ENCODE measurements at places on chromosomes 3 and 15. TPM values are rescaled to one million over a fixed set of nuclear protein-coding genes. Genes with fewer than 3 reads are reported as not detected.

- DNase-seq: no peak
These were observed 98.4 kb upstream of the LRRFIP2 start for GRCh38 chr3:37272741-37273140.

- no peak for DNase-seq
These were observed 53.4 kb downstream of the UMPS start for GRCh38 chr3:124783696-124784095.

DNA sequence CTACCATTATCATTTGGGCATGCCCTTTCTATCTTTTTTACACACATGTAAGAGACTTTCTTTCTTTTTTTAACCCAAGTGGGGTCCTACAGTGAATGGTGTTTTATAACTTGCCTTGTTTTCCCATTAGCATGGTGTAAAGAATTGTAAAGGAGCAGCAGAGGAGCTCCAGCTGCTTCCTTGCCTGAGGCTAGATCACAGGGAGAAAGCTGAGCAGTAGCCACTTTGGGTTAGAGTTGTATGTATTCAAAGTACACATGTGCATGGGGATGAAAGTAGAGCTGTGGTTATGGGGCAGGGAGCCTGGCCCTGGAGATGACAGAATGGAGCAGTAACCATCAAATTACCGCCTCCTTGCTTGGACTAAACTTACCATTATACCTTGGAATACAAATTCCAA is 231.1 kb upstream of the PDZRN3 start:
- DNase-seq: no peak

CFAP20DC gene
- total RNA-seq: 0.22 TPM

MNS1 gene
- 1.0 TPM for total RNA-seq

- no peak for DNase-seq
These were observed 37.2 kb downstream of the AMOTL2 start for GRCh38 chr3:134337071-134337482.

GRCh38 chr3:11643201-11643603 is 513 bp downstream of the VGLL4 start:
- peak; percentile 62 for DNase-seq

DNA sequence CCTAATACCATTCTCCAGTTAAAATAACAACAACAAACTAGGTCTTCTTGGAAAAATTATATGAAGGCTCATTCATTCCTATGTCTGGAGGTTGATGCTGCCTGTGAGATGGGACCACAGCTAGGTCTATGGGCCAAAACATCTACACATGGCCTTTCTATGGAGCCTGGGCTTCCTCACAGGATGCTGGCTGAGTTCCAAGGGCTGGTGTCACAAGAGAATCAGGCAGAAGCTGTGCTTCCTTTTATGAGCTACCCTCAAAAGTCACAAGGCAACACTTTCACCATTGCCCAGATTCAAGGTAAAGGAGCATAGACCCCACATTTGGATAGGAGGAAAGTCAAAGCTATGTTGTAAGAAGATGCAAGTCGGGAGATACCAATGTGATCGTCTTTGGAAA is 4.6 kb upstream of the RTP2 start:
- DNase-seq: no peak

CIP2A gene
- total RNA-seq: 1.3 TPM

PAQR5 gene
- 1.7 TPM for total RNA-seq

DNA sequence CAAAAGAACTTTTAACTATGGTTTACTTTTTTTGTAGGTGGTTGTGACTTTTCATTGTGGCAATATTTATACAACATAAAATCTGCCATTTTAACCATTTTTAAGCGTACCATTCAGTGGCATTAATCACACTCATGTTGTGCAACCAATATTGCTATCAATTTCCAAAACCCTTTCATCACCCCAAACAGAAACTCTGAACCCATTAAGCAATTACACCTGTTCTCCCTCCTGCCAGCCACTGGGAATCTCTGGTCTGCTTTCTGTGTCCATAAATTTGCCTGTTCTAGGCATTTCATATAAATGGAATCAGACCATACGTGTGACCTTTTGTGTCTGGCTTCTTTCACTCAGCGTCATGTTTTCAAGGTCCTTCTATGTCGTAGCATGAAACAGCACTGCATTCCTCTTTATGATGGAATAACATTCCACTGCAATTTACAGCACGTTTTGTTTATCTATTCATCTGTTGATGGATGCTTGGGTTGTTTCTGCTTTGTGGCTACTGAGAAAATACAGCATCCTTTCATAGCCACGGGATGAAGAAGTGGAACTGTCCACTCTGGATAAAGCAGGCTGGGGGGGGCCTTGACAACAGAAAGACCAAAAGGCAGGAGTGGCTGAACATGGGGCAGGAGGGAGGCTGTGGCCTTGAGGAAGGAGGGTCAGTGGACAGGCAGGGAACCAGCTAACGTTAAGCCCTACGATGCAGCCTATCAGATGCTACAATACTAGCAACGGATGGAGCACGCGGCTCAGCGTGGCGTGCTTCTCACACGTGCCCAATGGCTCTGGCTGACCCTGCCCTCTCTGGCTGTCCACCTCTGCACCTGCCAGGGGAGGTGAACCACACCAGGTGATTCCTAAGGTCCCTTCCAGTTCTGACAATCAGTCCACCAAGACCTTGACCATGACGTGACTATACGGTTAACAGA is 110.9 kb downstream of the SEC22A start:
- no peak for DNase-seq

DNA sequence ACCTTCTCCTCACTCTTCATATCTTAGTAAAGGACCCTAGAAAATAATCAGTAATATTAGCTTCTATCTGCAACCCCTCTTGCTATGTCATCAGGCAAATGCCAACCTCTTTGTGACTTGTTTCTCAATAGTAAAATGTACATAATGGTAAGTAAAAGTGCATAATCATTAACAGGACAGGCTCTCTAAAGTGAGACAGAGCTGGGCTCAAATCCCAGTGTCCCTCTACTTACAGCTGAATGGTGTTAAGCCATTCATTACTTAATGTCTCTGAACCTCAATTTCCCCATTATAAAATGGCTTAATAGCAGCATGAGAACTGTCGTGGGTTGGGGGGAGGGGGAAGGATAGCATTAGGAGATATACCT is 62.6 kb upstream of the ATP11B start:
- DNase-seq: no peak

DNA sequence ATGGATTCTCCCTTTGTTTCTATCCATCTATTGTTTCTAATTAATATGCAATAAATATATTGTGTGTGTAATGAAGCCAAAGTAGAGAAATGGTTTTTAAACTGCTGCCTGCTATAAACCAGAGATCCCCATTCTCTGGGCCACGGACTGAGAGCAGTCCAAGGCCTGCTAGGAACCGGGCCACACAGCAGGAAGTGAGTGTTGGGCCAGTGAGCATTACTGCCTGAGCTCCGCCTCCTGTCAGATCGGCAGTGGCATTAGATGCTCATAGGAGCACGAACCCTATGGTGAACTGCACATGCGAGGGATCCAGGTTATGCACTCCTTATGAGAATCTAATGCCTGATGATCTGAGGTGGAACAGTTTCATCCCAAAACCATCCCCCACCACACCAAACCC is 85.2 kb upstream of the POMGNT2 start:
- no peak for DNase-seq

DNA sequence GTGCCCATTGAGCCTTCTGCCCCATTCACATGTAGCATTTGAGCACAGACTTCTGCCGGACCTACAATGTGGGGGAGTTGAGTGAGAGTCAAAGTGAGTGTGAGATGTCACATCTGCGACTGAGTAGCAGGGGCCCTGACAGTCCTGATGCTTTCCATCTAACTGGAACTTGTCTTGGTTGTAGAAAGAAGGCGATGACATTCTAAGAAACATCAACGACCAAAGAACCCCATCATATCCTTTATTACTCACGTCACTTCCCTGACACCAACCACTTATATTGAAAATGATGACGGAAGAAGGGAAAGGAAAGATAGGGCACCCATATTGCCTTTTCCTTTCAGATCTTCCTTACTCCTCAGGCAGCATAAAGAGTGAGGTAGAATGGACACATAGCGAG is 30.5 kb downstream of the SMAD3 start:
- no peak for DNase-seq

- no peak for DNase-seq
These were observed 436.7 kb downstream of the EPHB1 start for GRCh38 chr3:135231737-135232136.

- peak; percentile 55 for DNase-seq
These were observed 15.4 kb downstream of the IDH2 start for GRCh38 chr15:90086868-90087268.
